ENCODE measurements at places on chromosomes 7 and 10. TPM values are rescaled to one million over a fixed set of nuclear protein-coding genes. Genes with fewer than 3 reads are reported as not detected.

DNA sequence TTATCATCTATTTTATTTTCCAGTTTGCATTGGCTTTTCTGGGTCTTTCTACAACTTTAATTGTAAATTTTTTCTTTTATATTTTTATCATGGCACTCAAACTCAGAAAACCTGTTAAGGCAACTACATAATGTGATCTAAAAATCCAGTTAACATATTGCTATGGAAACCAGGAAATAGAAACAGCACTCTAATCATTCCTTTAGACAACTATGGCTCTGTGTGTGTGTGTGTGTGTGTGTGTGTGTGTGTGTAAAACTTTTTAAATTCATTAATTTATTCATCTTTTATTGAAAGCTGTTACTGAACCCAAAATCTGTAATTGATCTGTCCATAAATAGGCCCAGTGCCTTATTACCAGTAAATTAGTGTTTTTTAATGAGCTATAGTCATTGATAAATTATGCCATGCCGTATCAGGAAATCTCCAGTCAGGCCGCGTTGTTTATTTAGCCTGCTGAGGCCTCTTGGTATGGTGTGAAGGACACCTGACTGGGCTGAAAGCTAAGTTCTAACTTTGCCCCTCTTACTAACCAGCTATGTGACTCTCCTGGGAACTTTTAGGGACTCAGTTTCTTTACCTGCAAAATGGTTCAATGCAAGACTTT, 1.5 kb upstream of the MET start:
- no peak for DNase-seq

- no peak for DNase-seq
These were observed 81.9 kb upstream of the PDCD4 start for GRCh38 chr10:110789604-110790433.

DNA sequence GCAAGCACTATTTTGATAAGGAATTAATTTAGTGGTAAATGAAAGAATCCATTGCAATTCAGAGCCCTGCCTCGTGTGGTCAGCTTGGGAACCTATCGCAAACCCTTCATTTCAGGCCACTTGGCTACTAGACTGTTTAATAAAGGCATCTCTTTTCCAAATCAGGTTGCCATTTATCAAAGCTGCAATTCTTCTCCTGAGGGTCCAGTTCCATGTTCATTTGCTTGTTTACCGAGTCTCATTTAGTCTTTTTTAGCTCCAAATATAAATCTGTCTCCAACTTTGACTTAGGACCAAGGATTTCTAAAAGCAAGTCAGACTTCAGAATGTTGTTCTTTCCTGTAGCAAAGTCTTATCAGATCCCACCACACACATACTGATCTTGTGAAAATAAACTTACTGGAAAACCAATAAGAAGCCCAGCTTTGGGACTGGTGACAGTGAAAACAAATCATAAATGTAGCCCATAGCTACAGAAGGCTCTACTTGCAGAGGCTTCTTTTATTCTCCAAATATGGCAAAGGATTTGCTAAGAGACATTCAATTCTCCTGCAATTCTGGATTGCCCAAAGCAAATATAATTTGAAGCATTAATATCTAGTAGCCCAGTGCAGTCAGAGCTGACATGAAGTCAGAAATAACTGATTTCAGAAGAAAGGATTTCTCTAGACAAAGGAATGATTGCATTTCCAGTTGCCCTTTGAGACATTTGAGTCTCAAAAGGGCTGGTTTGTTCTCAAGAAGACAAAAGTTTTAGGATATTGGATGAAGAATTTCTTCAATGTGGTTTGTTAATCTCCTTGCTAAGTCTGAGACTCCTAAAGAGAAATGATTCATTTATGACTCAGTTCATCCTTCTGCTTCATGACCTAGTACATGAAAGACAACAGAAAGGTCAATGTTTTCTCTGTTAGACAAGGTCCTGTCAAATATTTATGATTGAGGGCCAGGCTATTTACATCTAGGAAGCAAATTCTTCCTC, 28.0 kb downstream of the PPP1R3C start:
- no peak for DNase-seq

- no peak for DNase-seq
These were observed 6.8 kb downstream of the NAMPT start for GRCh38 chr7:106277976-106278375.

Gene ESYT2
- total RNA-seq: 55.5 TPM

All from activated CD8-positive, alpha-beta T cell treated with anti-CD3 and anti-CD28 coated beads for 36 hours (primary cell).